ENCODE measurements at places on chromosomes 4 and X.

GRCh38 chr4:87624698-87625097 is 16.4 kb downstream of the DSPP start:
- no peak for DNase-seq

DNA sequence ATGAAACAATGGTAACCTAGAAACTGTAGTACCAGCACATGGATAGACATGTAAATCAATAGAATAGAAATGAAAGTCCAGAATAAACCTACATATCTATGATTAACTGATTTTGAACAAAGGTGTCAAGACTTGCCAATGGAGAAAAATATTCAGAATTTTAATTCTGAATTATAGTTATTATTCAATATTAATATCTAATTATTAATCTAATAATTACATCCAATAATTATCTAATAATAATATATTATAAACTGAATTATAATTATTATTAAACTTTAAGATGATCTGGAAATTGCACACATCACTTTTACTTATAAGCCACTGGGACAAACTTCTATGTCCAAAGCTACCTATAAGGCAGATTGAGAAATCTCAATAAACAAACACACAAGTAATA is 1365.2 kb upstream of the ADGRL3 start:
- DNase-seq: no peak

- no peak for DNase-seq
Observed at GRCh38 chr4:91751961-91752360, 551.8 kb upstream of the GRID2 start.

- no peak for DNase-seq
Observed at GRCh38 chr4:120843849-120844527, 78.5 kb downstream of the PRDM5 start.

- DNase-seq: no peak
Observed at GRCh38 chr4:173357939-173358338, 12.8 kb upstream of the SAP30 start.
